T-helper 1 cell (primary cell): ENCODE measurements at places on chromosomes 3 and 15.

DNA sequence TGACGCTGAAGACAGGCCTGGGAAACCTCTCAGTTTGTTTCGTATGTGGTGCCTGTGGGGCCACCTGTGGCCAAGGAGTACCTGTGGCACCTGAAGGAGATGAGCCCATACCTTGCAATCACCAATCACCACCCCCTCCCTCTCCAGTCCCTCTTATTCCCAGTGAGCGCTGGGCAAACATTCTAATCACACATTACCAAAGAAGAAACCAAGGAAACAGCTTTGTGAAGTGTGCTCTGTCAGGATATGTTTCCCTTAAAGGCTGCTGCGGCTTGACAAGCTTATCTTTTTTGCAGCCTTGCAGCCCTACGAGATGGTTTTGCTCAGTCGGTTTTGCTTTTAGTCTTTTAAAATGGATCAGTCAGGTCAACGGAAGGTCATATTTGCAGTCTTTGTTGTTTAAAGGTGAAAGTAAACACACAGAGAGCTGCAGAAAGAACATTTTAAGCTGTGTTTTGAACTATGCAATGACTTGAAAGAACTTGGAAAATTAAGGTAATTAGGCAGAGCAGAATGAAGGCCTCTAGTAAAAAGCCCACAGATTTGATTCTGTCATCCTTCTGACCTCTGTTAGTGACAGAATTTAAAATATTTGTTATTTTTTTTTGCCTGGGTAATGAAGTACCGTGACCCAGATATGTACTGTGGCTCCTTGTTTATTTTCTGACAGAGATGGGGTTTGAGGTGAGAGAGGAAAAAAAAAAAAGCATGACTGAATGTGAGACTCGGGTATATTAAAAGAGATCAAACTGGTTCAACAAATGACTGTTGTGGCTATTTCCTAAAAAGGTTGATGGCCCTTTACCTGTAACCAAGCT, 461.4 kb downstream of the NSUN3 start:
- DNase-seq, result no peak

- no peak for DNase-seq
These were observed 100.7 kb upstream of the SCN10A start for GRCh38 chr3:38916706-38917105.

DNA sequence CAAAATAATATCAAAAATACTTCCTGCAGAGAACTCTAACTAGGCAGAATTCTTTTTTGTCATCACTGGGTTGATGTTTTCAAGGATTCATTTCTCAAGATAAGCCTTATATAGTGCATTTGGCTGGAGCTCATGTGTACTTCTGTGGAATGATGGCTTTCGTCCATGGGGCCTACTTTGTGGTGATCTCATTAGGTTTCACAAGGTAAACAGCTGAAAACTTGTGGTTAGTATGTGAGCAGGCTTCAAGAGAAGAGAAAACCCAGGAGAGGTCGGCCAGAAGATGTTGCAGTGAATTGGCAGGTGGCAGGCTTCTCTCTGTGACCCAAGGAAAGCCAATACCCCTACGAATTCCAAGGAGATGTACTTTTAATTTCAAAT, 121.4 kb upstream of the PHLDB2 start:
- DNase-seq, result peak; percentile 8

GRCh38 chr3:66423791-66424190, 77.0 kb downstream of the LRIG1 start:
- DNase-seq, result no peak

GRCh38 chr15:52540374-52541012, 11.8 kb upstream of the MYO5A start:
- no peak for DNase-seq

DNA sequence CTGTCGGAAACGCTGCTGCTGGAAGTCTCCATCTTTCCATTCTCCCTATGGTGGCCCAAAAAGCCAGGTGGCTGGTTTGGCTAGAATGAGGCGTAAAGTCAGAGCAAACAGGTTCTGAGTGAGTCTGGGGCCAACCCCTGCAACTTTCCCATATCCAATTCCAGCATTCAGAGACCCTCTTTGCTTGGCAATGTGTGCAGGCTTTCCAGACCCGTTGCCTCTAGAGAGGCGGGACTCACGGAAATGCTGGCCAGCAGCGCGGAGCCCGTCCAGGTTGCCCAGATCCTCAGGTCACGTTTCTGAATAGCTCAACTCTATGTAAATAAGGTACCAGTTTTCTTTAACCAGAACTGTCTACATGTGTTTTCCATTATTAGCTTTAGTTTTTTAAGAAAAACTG, 68.0 kb downstream of the VGLL4 start:
- DNase-seq, result no peak

DNA sequence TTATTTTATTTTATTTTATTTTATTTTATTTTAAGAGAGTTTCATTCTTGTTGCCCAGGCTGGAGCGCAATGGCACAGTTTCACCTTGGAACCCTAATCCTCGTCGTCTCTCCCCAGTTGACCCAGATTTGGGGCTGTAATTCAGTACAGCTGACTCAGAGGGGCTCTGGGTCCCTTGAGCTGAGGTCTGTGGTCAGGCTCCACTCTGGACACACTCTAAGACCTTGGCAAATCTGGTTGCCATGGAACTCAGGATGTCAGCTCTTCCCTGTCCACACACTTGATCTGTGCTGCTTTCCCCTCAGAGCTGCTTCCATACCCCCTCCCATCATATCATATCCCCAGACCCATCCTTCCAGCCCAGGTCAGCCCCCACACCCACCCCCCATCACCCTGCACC, 675 bp upstream of the CYP11A1 start:
- no peak for DNase-seq

GRCh38 chr3:89173546-89173945, 66.1 kb downstream of the EPHA3 start:
- DNase-seq, result no peak
